Jurkat, Clone E6-1 (cell line): ENCODE measurements at places on chromosomes 12 and 14.

- no peak for DNase-seq
Measured at GRCh38 chr14:96318836-96319235, 44.3 kb downstream of the ATG2B start.

- DNase-seq: peak; percentile 9
Measured at GRCh38 chr12:128531170-128531569, 264.2 kb downstream of the TMEM132C start.

GRCh38 chr12:53231671-53231920 is 413 bp downstream of the RARG start:
- no peak for DNase-seq

- no peak for DNase-seq
Measured at GRCh38 chr14:60722107-60722356, 2.1 kb downstream of the SIX4 start.

- no peak for DNase-seq
Measured at GRCh38 chr12:99389751-99390150, 257.8 kb upstream of the GARIN6 start.

GRCh38 chr12:46493834-46494181 is 121.2 kb upstream of the SLC38A2 start:
- no peak for DNase-seq

DNA sequence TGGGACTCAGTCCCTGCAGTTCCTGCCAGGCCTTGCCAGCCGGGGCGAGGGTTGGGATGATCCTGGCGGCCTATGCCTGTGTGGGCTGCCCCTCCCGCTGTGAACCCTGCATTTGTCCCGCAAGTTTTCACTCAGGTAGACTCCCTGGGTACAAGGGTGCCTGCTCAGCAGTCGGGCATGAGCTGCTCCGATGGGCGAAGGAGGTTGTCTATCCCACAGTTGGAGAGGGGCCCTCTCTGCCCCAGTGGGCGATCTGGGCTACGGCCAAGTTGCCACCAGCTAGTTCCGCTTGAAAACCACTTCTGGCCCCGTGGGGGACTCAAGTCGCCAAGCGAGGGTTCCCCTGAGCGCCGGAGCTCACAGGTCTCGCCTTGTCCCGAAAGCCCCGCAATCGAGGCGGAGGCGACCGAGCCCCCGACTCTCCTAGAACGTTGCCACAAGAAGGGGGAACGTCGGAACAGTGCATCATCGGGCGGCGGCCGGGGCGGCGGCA is 365 bp upstream of the TPI1 start:
- DNase-seq: no peak

DNA sequence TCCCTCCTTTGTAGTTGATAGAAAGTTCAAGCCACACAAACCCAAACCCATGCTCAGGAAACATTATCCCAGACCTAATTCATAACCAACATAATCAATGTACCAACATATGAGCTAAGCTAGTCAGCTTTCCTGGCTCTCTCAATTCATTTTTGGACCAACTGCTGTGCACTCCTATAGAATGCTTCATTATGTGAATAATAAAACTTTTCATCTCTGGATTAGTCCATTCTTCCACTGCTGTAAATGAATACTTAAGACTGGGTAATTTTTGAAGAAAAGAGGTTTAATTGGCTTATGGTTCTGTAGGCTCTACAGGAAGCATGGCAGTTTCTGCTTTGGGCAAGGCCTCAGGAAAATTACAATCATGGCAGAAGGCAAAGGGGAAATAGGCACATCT is 651.9 kb downstream of the RERGL start:
- no peak for DNase-seq

DNA sequence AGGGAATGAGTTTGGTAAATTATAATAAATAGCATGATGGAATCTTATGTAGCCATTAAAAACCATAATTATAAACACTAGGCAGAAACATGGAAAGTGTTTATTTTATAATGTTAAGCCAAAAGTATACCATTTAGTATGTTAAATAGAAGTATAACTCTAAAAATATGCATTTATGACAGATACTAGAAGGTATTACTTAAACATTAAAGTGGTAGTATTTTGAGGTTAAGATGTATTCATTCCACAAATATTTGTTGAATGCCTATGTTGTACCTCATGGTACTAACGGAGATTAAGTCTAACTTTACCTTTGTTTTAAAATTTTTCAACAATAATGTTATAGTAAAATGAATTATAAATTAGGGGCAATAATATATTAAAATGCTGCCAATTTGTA is 24.1 kb downstream of the TTC8 start:
- DNase-seq: no peak

DNA sequence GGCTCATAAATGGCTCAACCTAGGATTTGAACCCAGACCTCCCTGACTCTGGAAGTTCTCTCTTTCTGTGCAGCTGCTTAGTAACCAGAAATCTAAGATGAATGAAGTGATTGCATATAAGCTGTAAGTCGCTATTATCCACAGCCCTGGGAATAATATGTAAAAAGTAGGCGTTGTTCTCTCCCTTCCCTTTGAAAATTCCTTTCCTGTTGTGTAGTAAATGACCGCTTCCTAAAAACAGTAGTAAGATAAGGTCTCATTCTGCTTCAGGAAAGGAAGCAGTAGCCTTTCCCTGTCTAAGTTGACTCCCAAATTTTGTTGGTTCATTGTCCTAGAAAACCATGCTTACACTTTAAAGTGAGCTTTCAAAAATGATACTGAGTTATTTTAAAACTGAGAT is 418.3 kb downstream of the EGLN3 start:
- no peak for DNase-seq

DNA sequence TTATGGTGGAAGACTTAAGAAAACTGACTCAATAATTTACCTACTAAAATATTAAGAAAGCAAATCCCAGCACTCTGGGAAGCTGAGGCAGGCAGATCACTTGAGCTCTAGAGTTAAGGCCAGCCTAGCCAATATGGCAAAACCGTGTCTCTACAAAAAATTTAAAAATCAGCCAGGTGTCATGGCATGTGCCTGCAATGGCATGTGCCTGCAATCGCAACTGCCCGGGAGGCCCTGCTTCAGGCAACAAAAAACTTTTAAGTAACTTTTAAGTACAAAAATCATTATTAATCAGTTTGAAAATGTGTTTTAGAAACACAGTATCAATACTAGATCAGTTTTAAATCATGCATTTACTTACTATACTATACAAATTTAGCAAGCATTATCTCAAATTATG is 17.5 kb downstream of the C2CD5 start:
- DNase-seq: no peak

DNA sequence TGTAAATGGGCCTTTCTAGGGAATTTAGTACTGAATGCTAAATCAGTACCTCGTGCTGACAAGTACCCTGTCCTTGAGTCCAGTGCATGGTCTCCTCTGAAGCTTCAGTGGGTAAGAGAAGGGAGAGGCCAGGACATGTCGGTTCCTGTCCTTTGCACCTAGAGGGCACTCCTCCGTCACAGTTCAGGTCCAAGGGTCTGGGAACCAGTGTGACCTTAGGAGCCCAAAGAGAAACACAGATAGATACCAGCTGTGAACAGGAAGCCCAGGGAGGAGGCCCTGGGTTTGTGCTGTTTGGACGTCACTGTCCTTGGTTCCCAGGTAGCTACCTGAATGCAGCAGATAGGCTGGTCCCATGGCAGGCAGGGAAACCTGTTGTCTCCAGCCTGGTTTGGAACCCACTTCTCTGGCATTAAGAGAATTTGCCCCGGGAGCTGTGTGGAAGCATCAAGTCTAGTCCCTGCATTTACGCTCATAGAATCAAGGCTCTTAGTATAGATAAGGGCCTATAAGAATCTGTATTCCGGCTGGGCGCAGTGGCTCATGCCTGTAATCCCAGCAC is 3.9 kb upstream of the FGF23 start:
- peak; percentile 2 for DNase-seq

DNA sequence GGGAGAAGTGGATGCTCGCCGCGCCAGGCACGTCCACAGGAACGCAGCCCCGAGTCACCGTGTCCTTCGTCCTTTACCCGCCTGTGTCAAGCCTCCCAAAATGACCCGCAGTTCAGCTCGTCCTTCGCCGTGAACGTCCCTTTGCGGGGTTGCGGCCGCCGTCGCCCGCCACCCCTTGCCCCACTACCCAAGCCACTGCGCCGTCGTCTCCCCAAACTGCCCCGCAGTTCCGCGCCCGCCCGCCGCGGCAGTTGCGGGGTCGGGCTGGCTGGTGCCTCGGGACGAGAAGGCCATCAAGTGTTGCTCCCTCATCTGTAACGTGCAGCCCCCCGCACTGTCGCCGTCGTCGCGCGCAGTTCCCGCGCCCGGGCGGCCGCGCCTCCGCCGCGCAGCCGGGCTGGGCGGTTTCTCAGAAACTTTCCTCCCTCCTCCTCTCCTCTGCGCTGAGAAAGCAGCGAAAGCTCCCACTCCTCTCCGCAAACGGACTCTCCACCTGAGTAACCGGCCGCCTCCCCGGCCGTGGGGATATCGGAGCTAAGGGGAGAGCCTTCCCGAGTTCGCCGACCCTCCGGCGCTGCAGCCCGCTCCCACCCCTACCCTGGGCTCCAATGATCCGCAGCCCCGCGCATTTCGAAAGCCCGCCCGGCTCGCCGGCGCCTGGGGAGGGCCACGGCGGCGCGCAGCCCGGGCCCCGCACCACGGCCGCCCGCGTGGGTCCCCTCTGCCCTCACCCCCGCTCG is 6.7 kb downstream of the CDKN1B start:
- no peak for DNase-seq

- no peak for DNase-seq
Measured at GRCh38 chr14:48709277-48709785, 876.8 kb downstream of the RPS29 start.

DNA sequence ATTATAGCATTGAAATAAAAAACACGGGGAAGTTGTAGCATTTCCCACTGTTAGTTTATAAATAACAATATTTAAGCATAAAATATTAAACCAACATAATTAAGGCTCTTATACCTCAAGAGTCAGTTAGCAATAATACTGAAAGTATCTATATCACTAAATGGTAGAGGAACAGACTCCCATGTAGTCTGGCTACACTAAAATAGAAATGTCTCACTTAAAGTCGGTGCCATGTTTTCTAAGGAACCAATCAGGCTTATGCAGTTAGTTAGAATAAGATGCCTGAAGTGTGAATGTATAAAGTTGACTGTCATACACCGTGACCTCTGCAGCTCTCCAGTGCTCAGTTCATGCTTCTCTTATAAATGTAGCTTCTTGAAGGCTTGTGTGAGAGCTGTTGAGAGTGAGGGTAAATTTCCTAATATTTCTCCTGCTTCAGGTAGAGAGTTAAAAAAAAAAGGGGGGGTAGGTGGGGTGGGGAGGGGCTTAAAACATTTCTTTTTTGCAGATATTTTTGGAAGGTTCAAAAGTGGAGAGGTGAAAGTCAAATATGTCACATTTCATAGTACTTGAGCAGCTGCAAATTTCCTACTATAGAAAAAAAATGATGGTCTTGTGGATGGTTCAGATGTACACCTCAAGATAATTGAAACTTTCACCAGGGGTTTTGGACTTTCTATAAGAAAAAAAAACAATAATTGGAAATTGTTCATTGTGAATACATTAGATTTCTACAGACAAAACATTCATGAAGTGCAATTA is 64.5 kb downstream of the PTCSC3 start:
- DNase-seq: no peak

DNA sequence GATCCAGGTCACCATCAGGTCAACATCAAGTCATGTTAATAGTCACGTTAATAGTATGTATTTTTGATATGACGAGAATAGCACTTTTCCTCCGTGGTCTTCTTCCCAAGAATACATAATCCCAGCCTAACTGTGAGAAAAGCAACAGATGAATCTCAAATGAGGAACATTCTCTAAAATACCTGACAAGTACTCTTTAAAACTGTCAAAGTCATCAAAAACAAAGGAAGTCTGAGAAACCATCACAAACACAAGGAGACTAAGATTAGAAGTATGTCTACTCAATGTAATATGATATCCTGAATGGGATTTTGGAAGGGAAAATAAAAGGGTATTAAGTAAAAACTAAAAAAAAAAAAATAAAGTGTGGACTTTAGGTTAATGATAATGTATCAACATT is 36.8 kb upstream of the GLIPR1 start:
- no peak for DNase-seq

- DNase-seq: peak; percentile 32
Measured at GRCh38 chr14:96852823-96853422, 55.7 kb downstream of the VRK1 start.

- DNase-seq: no peak
Measured at GRCh38 chr12:42886160-42886559, 296.6 kb upstream of the PRICKLE1 start.

- no peak for DNase-seq
Measured at GRCh38 chr12:78441737-78442453, 422.7 kb upstream of the SYT1 start.

- DNase-seq: peak; percentile 61
Measured at GRCh38 chr12:105226219-105226618, 9.8 kb downstream of the APPL2 start.

GRCh38 chr14:74135426-74135825 is 50.7 kb downstream of the LIN52 start:
- peak; percentile 14 for DNase-seq

- DNase-seq: no peak
Measured at GRCh38 chr12:10558789-10559188, 53.1 kb downstream of the EIF2S3B start.

- DNase-seq: no peak
Measured at GRCh38 chr12:68170726-68171125, 11.2 kb upstream of the IFNG start.

DNA sequence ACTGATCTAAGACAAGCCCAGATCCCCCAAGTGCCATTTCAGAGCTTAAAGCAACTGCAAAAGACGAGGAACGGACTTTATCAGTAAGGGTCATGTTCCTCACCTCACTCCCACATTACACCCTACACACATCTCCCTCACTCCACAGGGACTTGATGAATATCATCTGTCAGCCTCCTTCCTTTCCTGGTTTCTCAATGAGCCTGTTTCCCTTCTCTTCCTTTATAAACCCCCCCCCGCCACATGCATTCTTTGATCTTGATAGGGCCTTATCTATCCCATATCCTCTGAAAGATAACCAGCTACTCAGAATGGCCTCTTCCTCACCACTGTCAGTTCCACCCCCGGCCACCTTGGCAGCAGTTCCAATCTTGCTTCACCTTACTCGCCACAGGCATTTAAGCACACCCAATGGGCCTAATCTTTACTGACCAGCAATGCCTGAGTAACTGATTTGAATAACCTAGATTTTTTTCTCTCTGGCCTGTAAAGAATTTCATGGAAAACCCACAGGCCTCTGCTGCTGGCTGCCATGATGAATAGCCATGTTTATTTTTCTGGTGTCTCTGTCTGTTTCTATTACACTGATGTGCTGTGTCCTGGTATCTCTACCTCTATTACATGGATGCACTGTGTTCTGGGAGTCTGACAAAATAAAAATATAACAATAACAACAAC is 138.7 kb downstream of the PHLDA1 start:
- DNase-seq: no peak

GRCh38 chr12:1865284-1865866 is 45.0 kb downstream of the LRTM2 start:
- no peak for DNase-seq

GRCh38 chr12:43120150-43120549 is 431.9 kb downstream of the ADAMTS20 start:
- DNase-seq: no peak
